ENCODE measurements at places on chromosomes 7 and 10. TPM values are rescaled to one million over a fixed set of nuclear protein-coding genes. Genes with fewer than 3 reads are reported as not detected.

Gene SPDYE2B
- total RNA-seq, result not detected

Gene GIMAP8
- 0.62 TPM for total RNA-seq

Gene ZNF33A
- total RNA-seq, result 10.6 TPM

Gene ARHGAP12
- 12.4 TPM for total RNA-seq

Data from cardiac ventricle fibroblast (primary cell).